ENCODE measurements at places on chromosomes 3 and 15. TPM values are rescaled to one million over a fixed set of nuclear protein-coding genes. Genes with fewer than 3 reads are reported as not detected.

PRSS50 gene
- total RNA-seq: not detected

ANKRD28 gene
- 66.9 TPM for total RNA-seq

MTHFS gene
- 91.3 TPM for total RNA-seq

SLC38A3 gene
- 0.12 TPM for total RNA-seq

DUOXA2 gene
- not detected for total RNA-seq

CCDC13 gene
- 0.35 TPM for total RNA-seq

NECTIN3 gene
- 28.4 TPM for total RNA-seq

GATM gene
- 3.2 TPM for total RNA-seq

IL5RA gene
- not detected for total RNA-seq

AHSG gene
- 0.13 TPM for total RNA-seq

P2RY1 gene
- 0.56 TPM for total RNA-seq

MEGF11 gene
- total RNA-seq: 0.53 TPM

GYG1 gene
- total RNA-seq: 45.4 TPM

SMCO1 gene
- total RNA-seq: not detected

GOLGA8T gene
- 1.7 TPM for total RNA-seq

ISLR gene
- total RNA-seq: 0.50 TPM

Data from A549 treated with Hydrocortisone at 1 μM for 4 hours (cell line).